A549 treated with Hydrocortisone at 1 μM for 4 hours (cell line): ENCODE measurements at places on chromosomes 6 and 20. TPM values are rescaled to one million over a fixed set of nuclear protein-coding genes. Genes with fewer than 3 reads are reported as not detected.

MYH7B gene
- 0.02 to 0.12 TPM (median 0.09 TPM) in 5 replicates for total RNA-seq

LINC00237 gene
- not detected in 5 replicates for total RNA-seq

MLN gene
- not detected in 5 replicates for total RNA-seq

EGFL8 gene
- 0.69 to 2.5 TPM (median 1.8 TPM) in 5 replicates for total RNA-seq
